ENCODE measurements at places on chromosomes 13 and 19.

DNA sequence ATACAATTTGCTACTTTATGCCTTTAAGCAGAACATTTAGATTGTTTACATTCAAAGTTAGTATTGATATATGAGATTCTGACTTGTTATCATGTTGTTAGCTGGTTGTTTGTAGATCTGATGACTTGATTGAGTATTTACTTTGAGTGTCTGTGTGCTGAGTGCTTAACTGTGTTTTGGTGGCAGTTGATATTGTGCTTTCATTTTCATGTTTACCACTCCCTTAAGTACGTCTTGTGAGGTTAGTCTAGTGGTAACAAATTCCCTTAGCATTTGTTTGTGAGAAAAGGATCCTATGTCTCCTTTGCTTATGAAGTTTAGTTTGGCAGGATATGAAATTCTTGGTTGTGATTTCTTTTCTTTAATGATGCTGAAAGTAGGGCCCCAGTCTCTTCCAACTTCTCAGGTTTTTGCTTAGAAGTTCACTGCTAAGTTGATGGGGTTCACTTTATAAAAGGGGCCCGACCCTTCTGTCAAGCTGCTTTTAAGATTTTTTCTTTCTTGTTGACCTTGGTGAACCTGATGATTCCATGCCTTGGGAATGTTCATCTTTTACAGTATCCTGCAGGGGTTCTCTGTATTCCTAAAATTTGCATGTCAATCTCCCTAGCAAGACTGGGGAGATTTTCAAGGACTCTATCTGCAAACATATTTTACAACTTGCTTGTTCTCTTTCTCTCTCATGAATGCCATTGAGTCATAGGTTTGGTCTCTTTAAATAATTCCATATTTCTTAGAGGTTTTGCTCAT is 1095.4 kb upstream of the PCDH20 start:
- DNase-seq, result no peak

- no peak for DNase-seq
These were observed 54.6 kb upstream of the URI1 start for GRCh38 chr19:29887442-29887855.

DNA sequence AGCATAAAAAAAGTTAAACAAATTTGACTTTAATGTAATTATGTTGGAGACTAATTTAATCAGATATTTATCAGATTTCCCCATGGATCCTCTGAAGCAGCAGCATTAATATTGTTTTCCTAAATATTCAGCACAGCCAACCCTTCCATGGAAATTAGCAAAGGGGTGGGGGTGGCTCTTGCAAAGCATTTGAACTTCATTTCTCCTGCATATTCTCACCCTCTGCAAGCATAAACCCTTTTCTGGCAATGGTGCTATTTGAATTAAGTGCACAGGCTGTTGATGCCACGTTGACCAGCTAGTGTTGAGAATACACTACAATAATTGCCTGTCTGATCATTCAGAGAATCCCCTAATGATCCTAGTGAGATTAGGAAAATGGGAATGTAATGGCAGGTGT is 488.1 kb upstream of the KLF12 start:
- DNase-seq, result no peak

DNA sequence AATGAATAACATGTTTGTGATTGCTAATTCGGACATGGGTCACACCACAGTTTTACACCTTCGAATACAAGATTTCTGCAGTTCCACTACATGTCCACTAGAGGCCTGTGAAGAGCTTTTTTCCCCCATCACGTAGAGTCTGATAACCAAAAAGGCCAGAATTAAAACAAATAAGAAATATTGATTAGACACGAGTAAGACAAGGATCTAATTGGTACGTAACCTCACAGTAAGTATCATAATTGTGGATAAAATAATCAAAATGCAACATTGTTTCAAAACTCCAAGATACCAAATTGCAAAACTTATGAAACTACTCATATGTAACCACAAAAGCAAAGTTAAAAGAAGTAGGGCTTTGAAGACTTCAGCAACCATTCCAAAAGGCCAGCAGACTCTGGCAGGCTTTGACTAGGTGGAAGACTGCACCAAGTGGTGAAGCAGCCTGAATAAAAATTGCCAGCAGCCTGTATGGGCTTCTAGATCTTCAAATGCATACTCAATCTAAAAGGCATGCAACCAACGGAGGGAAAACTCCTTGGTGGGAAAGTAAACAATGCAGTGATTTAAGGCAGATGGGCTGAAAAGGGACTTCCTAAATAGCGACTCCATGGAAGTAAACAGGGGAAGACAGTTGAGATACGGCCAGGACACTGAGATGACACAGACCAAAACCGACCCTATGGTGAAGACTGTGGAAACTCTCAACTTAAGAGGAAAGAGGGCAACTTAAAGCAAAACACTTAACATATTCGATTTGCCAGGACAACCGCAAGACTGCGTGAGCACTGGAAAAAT is 56.7 kb downstream of the STARD13 start:
- DNase-seq, result no peak

GRCh38 chr19:33921165-33921564 is 124.5 kb downstream of the KCTD15 start:
- DNase-seq, result no peak

DNA sequence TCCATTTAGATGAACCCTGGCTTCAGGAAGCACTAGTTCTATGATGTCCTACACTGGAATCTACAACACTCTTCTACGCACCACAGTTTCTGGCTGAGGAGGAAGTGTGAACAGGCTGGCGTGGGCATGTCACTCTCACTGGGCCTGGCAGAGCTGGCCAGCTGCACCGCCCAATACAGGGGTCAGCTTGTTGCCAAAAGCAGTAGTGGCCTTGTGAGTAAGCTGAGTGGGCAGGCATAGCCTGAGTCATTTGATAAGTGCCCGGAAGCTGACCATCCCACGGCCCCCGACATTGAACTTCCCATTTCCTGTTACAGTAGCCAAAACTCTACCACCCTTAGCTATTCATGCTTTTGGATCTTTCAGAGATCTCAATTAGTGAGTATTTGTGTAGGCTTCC is 240.9 kb upstream of the SERP2 start:
- DNase-seq, result no peak

GRCh38 chr13:33352041-33352440 is 66.5 kb upstream of the STARD13 start:
- no peak for DNase-seq

GRCh38 chr13:37175996-37176395 is 70.5 kb upstream of the CSNK1A1L start:
- DNase-seq, result no peak

All from HTR-8/SVneo (cell line).